T-cell (primary cell): ENCODE measurements at places on chromosomes 7 and 10. TPM values are rescaled to one million over a fixed set of nuclear protein-coding genes. Genes with fewer than 3 reads are reported as not detected.

DNA sequence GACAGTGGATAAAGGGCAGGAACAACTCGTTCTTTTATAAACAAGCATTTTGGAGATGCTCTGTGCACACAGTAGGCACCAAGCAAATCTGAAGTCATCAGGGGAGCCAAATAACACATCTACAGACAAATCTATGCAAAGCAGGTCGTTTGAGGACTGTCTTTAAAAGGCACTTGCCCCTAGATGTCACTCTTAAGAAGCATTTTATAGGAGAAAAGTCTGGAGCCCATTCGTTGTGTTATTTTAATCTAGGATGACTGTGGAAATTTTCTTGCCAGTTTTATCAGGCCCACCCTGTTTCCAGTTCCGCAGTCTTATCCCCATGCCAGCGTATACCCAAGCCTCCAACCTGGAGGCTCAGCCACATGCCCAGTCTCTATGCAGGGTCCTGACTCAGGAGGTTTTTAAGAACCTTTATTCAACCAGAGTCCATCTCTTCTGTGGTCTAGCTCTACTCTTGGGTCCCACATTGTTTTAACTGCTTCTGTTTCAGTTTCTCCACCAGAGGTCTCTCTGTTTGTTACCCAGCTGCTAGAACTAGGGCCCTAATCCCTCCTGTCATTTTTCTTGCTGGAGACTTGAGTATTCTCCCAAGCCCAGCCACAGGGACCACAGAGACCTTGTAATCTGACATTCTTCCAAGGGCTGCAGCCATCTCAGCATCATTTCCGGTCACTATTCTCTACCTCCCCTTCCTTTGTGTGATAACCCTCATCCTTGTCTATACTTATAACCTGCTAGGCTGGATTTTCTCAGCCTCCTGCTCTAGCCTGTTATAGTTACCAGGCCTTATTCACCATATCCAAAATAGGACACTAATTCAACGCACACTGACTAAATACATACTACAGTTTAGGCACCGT, 26.7 kb downstream of the PIK3CG start:
- H3K27me3 ChIP-seq = no peaks in the 10 kb centered on the region
- peaks cover 85% of the 10 kb centered on the region for H3K36me3 ChIP-seq
- peaks cover 5% of the 10 kb centered on the region for H3K4me1 ChIP-seq
- H3K4me3 ChIP-seq = no peak overlapping the region
- DNase-seq = no peak

GRCh38 chr10:80284522-80284921, 4.9 kb downstream of the MAT1A start:
- no peak overlapping the region for H3K27ac ChIP-seq
- no peaks in the 10 kb centered on the region for H3K4me1 ChIP-seq
- H3K36me3 ChIP-seq = no peaks in the 10 kb centered on the region
- no peak overlapping the region for H3K4me3 ChIP-seq
- peaks cover 11% of the 10 kb centered on the region for H3K27me3 ChIP-seq

PRSS37 gene
- not detected for total RNA-seq

DNA sequence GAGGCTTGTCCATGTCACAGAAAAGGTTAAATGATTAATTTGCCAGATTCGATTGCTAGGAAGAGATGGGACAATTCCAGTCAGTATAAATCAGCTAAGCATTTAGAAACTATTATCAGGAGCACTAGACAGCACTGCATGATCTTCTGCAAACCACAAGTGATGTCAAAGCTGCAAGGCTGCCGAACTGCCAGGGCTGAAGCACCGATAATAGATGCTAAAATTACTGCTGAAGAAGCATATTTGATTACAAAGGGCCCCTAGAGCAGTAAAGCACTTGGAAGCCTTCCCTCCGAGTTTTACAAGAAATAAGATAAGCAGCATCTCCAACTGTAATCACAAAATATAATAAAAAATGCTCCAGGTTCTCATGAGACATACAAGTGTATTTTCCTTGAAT, 40.6 kb downstream of the RNLS start:
- no peak for DNase-seq
- peaks cover 3% of the 10 kb centered on the region for H3K36me3 ChIP-seq
- no peaks in the 10 kb centered on the region for H3K27me3 ChIP-seq
- H3K27ac ChIP-seq = no peak overlapping the region
- no peaks in the 10 kb centered on the region for H3K4me1 ChIP-seq

GRCh38 chr10:98394851-98395440, 20.0 kb downstream of the PYROXD2 start:
- H3K4me1 ChIP-seq = peaks cover 55% of the 10 kb centered on the region
- peaks cover 5% of the 10 kb centered on the region for H3K36me3 ChIP-seq
- DNase-seq = no peak

- no peaks in the 10 kb centered on the region for H3K36me3 ChIP-seq
- H3K4me1 ChIP-seq = peaks cover 36% of the 10 kb centered on the region
- no peak for DNase-seq
- peaks cover 10% of the 10 kb centered on the region for H3K27me3 ChIP-seq
Observed at GRCh38 chr7:157825325-157825724, 488.5 kb downstream of the DNAJB6 start.
